ENCODE measurements at places on chromosomes 16 and 17. TPM values are rescaled to one million over a fixed set of nuclear protein-coding genes. Genes with fewer than 3 reads are reported as not detected.

Gene APOH
- total RNA-seq: not detected

Gene ITGAX
- 1.8 TPM for total RNA-seq

Gene PLLP
- 0.39 TPM for total RNA-seq

Gene FBXL16
- total RNA-seq: 0.08 TPM

Gene SMARCD2
- total RNA-seq: 26.9 TPM

Gene CNGB1
- total RNA-seq: not detected

Gene CTDNEP1
- 332 TPM for total RNA-seq

Gene FGF11
- 21.1 TPM for total RNA-seq

Gene TBC1D3B
- 5.6 TPM for total RNA-seq

Gene MYCBPAP
- 0.52 TPM for total RNA-seq

Gene SPN
- 0.54 TPM for total RNA-seq

Gene SF3B3
- total RNA-seq: 145 TPM

Gene MEFV
- 0.79 TPM for total RNA-seq

Gene DHRS7C
- total RNA-seq: 34.3 TPM

Gene CSHL1
- total RNA-seq: not detected

Gene CLEC19A
- not detected for total RNA-seq

Gene SCARF1
- 5.8 TPM for total RNA-seq

Gene CTRB1
- total RNA-seq: 3.9 TPM

Gene TP53TG3C
- not detected for total RNA-seq

Gene IL32
- total RNA-seq: 90.5 TPM

Gene PRKCB
- total RNA-seq: 0.83 TPM

Gene RAB40B
- 28.0 TPM for total RNA-seq

Gene TMEM100
- 2.4 TPM for total RNA-seq

Gene MCRIP1
- 24.8 TPM for total RNA-seq
